ENCODE measurements at places on chromosomes 1 and 21.

DNA sequence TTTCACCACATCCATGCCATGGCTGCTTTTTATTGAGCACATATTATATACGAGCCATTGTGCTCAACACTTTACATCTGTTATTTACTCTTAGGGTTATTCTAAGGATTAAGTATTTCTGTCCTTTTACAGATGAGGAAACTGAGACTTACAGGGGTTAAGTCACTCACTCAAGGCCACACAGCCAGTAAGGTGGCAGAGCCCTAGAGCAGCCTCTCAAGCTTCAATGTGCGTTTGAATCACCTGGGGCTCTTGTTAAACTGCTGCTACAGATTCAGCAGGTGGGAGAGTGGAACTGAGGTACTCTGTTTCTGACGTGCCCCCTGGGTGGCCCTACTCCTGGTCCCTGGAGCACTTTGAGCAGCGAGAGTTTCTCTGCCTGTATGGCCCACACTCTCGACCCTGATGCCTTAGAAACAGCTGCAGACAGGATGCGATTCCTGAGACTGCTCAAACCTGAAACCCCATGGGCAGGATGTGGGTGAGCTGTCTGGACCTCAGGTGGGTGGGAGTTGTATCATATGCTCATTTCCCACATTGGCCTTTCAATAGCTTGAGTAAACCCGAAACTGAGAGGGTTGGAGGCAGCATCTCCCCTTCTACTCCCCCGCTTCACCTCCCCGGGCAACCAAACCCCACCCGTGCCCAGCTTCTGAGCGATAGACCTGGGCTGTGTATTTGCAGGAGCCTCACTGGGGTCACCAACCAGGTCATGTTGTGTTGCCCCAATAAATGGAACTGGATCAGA lies 59.3 kb downstream of the MAN1C1 start:
- no peak for DNase-seq

GRCh38 chr1:6262555-6263420 lies 1.9 kb upstream of the GPR153 start:
- no peak for DNase-seq

DNA sequence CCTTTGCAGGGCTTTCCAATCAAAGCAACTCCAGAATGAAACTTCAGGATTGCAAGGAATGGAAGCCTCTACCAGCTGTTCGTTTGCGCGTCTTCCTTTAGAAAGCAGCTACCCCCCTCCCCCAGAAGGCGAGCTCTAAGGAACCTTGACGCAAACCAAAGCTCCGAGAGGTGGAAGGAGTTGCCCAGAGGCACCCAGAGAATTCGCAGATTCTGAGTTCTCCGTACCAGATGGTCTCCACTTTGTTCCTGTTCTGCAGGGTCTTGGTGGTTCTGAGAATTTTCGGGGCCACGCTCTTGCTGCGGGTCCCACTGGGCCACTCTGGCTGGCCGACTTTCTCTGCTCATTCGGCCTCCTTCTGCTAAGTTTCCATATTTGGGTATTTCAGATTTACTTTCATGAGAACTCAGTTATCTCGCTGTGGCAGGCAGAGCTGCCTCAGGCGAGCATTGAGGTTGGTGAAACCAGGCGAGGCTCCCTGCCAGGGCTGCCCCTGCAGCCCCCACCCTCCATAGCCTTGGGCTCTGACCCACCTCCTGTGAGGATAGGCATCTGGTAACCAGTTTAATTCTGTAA lies 801 bp downstream of the TRAF5 start:
- peak; percentile 64 for DNase-seq

DNA sequence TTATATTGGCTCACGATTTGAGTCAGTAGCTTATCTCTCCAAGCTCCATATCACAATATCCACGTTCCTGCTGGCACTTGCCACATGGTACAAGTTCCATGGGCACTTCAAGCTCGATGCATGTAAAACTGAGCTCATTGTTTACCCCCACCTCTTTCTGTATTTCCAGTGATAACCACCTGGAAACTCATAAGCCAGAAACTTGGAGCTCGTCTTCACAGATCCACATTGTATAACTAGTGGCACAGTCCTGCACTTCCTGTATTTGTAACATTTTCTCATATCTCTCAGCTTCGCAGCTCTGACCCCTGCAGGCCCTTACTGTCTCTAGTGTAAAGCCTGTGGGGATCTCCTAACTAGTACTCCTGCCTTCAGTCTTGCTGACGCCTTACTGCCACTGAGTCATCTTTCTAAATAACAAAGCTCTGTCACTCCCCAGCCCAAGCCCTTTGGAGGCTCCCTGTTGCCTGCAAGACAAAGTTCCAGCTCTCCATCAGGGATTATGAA lies 6.5 kb upstream of the C2CD4D start:
- no peak for DNase-seq

- no peak for DNase-seq
Observed at GRCh38 chr1:182768963-182769362, 20.6 kb upstream of the NPL start.

Measured in small intestine (tissue), 16 donors.